PC-3 (cell line): ENCODE measurements at places on chromosomes 11 and 22.

DNA sequence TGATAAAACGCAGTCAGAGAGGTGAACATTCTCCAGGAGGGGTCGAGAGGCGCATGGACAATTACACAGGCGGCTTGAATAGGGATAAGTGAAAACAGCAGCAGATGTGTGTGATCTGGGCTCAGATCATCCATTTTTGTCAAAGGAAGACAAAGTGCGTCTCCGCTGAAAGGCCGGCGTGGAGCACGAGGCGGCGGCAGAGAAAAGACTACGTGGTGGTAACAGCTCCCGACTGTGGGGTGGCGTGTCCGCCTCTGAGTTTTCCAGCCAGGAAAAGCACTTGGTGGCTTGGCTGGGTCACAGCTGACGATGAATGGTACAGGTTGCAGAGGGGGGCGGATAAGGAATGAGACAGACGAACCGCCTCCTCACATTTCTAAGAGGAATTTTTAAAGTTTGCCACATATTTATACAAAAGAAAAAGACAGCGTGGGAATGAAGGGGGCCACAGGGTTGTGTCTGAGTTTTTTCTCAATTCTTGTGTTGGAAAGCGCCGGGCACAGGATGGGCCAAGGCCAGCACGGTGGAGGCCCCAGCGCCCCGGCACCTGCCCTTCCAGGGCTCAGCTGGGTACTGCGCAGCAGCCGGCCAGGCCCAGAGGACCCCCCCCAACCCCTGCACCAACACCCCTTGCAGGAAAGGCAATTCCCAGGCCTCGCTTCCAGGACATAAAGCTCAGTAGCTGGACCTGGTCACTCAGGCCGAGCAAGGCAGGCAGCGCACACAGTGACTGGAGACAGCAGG is 80.4 kb downstream of the TRMU start:
- DNase-seq, result no peak

GRCh38 chr11:110196241-110196754 is 100.1 kb downstream of the RDX start:
- DNase-seq, result peak; percentile 97

DNA sequence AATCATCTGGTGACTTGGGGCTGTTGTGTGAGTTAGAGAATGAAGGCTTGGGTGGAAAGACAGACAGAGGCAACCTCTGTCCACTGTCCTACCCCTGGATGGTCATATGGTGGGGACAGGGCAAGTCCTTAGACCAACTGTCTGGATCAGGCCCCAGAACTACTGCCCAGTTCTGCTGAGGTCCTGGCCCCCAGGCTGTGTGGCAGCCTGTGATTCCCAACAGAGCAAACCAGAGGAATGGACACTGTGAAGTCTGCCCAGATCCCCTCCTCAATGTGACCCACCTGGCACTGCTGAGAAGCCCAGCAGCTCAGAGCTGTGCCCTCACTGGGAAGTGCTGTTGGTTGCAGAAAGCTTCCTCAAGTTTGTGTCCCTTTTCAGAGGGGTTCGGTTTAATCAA is 69.0 kb downstream of the GGTLC2 start:
- DNase-seq, result no peak

DNA sequence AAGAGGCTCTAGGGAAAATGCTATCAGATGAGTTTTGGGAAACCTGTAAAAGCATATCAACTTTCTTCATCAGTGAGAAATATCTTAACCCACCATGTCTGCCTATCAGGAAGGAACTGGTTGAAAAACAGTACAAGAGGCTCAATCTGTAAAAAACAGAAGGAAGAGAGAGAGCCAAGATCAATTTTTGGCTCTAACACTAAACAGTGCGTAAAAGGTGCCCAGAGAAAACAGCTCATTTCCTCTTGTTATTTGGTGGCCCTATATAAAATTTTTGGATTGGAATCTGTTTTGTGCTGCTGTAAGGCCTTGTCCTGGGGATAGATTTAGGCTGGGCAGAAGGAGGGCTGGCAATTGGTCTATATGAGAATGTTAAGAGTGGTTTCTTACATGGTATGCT is 12.1 kb downstream of the MS4A2 start:
- DNase-seq, result no peak

- DNase-seq, result peak; percentile 39
These were observed 1.4 kb downstream of the PATZ1 start for GRCh38 chr22:31344578-31345330.

GRCh38 chr11:33689501-33689900 is 11.1 kb downstream of the C11orf91 start:
- no peak for DNase-seq

DNA sequence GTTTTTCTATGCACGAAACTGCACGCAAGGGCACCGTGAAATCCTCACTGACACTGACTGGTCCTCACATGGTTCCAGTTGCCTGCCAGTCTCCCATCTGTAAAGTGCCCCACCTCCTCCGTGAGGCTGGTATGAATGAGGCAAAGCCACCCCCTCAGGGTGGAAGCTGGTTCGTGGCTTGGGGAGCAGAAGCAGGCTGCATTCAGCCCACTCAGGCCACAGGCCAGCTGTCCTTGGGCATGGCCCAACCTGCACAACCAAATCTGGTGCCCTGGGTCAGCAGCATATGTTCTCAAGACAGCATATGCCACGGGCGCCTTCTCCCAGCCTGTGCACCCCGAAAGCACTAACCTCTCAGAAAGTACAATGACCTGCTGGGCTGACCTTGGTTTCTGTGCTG is 29.3 kb downstream of the SERPINH1 start:
- no peak for DNase-seq

DNA sequence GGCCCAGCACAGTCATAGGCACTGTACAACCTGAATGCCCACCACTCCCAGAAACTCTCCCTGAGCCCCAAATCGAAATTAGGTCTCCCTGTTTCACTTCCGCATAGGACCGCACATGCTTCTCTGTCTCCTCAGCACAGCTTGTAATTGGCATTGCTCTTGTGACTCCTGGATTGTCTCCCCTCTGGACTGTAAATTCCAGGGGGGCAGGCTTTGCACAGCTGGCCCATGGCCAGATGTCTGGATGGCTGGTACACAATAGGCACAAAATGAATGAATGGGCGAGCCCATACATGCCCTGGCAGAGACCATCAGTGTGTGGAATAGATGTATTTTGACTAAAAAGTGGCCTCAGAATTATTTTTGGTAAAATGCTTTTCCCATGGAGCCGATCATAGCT is 63.3 kb upstream of the PHF21B start:
- no peak for DNase-seq

DNA sequence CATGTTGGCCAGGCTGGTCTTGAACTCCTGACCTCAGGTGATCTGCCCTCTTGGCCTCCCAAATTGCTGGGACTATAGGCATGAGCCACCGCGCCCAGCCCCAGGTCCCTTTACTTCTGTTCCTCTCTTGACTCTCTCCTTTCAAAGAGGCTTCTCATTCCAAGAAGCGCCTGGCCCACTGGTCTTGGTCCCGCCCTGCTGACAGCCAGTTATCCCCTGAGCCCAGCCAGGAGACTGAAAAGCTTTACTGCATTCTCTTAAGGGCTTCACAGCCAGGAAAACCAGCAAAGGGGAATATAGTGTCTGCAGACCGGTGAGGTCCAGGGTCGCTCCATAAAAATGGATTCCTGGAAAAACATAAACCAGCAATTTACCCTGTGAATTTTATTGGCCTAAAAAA is 68.3 kb downstream of the NFAM1 start:
- no peak for DNase-seq

GRCh38 chr11:5288108-5288905 is 13.4 kb downstream of the OR51B4 start:
- no peak for DNase-seq

DNA sequence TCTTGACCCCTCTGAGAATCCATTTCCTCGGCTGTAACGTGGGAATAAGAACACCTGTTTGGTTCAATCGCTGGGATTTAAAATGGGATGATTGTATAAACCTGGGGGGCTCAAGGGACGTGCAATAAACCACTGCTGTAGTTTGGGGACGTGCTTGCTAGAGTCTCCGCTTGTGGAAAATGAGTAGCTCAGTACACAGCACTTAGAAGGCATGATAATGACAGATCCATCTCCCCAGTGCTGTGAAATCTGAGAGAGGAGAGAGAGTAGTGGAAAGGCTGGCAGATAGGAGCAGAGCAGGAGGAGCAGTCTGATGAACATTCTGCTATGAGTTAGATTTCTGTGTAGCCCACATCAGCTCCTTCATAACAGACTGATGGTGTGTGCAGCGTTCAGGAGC is 256.5 kb downstream of the MN1 start:
- no peak for DNase-seq

DNA sequence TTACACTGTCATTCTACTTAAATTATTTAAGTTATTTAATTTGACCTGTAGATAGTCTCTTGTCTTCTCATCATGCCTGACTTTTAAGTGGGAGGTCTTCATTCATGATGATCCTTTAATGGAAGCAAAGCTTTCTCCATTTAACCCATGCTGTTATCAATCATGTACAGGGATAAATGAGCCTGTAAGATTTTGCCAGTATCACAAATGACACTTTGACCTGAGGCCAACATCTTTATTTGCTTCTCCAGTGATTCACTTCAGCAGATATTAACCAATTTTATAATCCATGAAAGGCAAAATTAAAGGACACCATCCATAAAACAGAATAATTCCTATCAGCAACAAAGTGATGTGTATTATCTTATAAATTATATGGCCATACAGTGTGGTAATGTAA is 7.7 kb downstream of the CCDC73 start:
- DNase-seq, result no peak

- DNase-seq, result no peak
These were observed 4.1 kb downstream of the KCNQ1 start for GRCh38 chr11:2448661-2449547.

GRCh38 chr11:30377347-30377746 is 54.4 kb downstream of the ARL14EP start:
- DNase-seq, result no peak

DNA sequence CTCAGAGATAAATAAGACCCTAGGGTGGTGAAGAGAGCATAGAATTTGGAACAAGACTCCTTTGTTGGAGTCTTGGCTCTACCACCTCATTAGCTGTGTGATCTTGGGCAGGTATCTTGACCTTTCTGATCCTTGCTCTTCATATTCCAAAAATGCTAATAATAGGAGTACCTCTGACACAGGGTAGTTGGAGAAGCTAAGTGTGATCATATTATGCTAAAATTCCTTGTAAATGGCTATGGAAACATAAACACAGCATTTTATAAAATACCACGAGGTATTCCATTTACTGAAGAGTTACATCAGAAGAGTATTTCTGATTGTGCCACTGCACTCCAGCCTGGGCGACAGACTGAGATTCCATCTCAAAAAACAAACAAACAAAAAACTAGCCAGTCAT is 9.4 kb downstream of the PTPRJ start:
- DNase-seq, result no peak
